ENCODE measurements at places on chromosomes 2 and 18.

- DNase-seq, result no peak
Measured at GRCh38 chr2:172937884-172938712, 137.5 kb upstream of the MAP3K20 start.

DNA sequence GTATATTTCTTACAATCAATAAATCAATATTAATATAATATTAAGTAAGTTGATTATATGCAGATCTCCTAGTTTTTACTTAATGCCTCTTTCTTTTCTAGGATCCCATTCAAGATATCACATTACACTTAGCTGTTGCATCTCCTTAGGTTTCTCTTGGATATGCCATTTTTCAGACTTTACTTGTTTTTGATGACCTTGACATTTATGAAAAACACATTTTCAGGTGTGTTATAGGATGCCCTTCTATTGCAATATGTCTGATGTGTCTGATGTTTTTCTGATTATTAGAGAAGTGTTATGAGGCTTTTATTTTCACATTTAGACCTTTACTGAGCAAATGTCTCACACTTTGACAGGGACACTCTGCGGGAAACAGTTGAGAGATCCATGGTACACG lies 933.6 kb upstream of the CNTNAP5 start:
- DNase-seq, result no peak

GRCh38 chr2:45841752-45842407 lies 190.4 kb downstream of the PRKCE start:
- no peak for DNase-seq

DNA sequence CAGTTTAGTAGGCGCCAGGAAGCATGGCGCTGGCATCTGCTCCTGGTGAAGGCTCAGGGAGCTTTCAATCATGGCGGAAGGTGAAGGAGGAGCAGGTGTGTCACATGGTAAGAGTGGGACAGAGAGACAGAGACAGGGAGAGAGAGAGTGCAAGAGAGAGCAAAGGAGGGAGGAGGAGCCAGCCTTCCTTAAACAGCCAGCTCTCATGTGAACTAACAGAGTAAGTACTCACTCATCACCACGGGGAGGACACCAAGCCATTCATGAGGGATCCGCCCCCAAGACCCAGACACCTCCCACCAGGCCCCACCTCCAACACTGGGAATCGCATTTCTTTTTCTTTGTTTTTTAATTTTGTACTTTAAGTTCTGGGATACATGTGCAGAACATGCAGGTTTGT lies 40.8 kb upstream of the CLASP1 start:
- DNase-seq, result no peak

GRCh38 chr18:74198453-74198852 lies 50.1 kb downstream of the TIMM21 start:
- no peak for DNase-seq

Data from neuronal stem cell (in vitro differentiated cells).